ENCODE measurements at places on chromosomes 2 and 18.

- no peak for DNase-seq
These were observed 101.7 kb upstream of the ZNF236 start for GRCh38 chr18:76720683-76721082.

GRCh38 chr2:229921892-229922448 lies at the start of gene TRIP12:
TSS of gene TRIP12 (minus strand) at chr2:229922009. CDS start at chr2:229880079, 41,930 bp downstream.
- DNase-seq, result peak; percentile 92

DNA sequence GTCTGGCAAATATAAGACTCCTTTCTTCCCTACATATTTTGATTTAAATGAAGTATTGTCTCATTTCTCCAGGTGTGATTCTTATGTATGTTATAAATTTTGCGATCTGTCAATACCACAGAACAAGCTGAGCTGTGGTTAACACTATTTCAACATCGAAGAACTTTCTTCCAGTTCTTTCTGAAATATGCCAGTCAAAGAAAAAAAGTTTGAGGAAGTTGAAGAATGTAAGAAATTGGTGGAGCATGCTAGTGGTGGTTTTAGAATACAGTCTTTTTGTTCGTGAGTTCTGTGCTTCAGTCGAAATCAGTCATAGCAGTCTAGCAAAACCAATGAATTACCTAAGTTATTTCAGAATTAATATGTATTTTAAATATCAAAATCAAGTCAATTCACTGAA lies 8.6 kb upstream of the COBLL1 start:
- DNase-seq, result no peak

- DNase-seq, result no peak
These were observed 34.7 kb downstream of the FAM228A start for GRCh38 chr2:24209389-24210105.

- no peak for DNase-seq
These were observed 81.3 kb upstream of the PELI1 start for GRCh38 chr2:64225491-64225890.

- no peak for DNase-seq
These were observed 224.3 kb downstream of the ANAPC1 start for GRCh38 chr2:111659361-111660333.

GRCh38 chr2:100625717-100626116 lies 62.9 kb downstream of the PDCL3 start:
- DNase-seq, result no peak

GRCh38 chr18:62690236-62690815 lies 25.0 kb upstream of the PHLPP1 start:
- peak; percentile 17 for DNase-seq

DNA sequence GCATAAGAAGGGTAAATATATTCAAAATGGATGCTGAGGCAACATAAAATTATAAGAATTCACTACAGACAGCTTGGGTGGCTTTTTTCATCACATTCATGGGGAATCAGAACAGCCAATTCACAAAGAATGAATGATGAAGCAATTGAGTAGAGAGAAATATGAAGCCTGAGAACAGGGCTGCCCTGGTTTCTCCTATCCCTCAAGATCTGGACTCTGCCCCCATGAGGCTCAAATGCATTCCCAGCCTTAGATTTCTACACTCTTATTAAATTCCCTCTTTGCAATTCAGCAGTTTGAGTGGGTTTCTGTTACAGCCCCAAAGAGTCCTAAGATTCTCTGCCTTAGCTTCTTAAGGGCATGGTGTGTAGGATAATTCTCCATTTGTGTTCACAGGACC lies 172.5 kb downstream of the MAIP1 start:
- DNase-seq, result peak; percentile 19

DNA sequence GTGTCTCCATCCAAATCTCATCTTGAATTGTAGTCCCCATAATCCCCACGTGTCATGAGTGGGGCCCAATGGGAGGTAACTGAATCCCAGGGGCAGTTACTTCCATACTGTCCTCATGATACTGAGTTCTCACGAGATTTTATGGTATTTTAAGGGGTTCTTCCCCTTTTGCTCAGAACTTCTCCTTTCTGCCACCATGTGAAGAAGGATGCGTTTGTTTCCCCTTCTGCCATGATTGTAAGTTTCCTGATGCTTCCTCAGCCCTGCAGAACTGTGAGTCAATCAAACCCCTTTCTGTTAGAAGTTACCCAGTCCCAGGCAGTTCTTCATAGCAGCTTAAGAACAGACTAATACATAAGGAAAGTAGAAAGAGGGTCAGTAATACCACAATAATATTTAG lies 480.4 kb downstream of the KCNJ3 start:
- DNase-seq, result no peak

- no peak for DNase-seq
These were observed 130.6 kb downstream of the TDRD15 start for GRCh38 chr2:21254170-21254965.

DNA sequence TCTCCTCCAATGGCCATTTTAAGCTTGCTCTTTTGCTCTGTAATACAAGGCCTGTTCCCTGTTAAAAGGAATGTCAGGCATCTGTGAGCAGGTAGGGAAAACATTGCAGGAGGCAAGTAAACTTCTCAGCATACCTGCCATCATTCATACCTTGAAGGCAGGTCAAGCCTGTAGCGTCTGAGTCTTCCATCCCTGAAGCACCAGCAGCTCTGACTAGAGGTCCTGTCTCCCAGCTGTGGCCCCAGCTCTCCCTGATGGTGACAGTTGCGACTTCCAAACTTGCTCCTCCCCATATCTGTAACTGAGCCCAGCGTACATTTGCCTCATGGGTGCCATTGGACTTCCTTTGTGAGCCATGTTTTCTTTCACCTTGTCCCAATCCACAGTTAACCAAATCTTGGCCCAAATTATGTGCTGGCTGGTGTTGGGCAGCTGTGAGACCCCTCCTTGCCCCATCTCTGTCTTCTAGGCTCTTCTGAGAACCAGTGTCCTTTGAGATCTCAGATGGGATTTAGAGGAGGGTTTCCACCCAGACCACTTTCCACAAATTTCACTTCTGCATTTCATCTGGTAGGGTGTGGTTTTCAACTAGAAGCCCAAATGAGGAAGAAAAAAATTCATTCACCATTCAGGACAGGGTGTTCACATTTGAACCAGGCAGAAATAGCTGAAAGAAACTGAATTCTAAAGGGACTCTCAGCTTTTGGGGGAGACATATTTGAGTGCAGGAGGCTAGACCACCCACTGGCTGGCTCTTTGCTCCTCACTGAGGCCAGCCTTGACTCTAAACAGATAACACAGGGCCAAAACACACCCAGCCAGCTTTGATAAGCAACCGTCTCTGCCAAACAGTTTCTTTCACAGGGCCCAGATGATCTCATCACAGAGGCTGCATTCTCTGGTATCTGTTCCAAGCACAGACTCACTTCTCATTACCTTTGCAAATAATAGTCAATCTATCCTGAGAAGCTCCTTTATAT lies 66.4 kb upstream of the MSH2 start:
- no peak for DNase-seq

- no peak for DNase-seq
These were observed 36.8 kb downstream of the NPAS2 start for GRCh38 chr2:100856732-100857131.

- peak; percentile 31 for DNase-seq
These were observed 495 bp upstream of the GULP1 start for GRCh38 chr2:188291142-188291616.

DNA sequence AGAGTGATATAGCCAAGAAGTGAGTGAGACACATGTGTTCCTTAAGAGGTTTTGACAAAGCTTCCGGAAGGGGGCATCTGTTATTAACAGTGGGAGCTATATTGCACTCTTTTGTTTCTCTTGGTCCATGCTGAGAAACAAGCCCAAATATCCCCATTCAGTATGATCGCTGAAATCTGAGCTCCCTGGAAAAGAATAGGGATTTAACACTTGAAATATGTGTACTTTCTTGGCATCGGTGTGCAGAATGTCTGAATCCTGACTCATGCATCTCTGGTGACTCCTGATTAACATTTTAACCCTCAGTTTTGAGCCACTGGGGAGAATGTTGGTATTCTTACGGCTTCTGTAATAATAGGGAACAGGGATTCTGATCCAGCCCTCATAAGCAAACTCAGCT lies 448.1 kb downstream of the TSN start:
- DNase-seq, result no peak

DNA sequence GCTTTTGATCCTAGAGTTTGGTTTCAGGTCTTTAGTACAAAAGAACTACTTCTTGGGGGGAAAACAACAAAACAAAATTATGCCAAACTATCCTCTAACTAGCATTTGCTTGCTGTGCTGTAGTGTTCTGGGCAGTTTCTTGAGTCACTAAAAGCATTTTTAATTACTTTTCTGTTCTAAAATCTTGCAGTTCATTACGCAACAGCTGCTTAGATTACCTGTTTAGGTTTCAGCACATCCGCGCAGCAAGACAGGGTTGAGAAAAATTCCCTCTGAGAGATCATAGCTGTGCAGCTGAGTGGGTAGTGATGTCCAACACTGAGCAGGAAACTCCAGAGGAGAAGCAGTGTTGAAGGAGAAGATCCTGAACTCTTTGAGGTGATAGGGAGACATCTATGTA lies 9.0 kb downstream of the DAW1 start:
- DNase-seq, result no peak

DNA sequence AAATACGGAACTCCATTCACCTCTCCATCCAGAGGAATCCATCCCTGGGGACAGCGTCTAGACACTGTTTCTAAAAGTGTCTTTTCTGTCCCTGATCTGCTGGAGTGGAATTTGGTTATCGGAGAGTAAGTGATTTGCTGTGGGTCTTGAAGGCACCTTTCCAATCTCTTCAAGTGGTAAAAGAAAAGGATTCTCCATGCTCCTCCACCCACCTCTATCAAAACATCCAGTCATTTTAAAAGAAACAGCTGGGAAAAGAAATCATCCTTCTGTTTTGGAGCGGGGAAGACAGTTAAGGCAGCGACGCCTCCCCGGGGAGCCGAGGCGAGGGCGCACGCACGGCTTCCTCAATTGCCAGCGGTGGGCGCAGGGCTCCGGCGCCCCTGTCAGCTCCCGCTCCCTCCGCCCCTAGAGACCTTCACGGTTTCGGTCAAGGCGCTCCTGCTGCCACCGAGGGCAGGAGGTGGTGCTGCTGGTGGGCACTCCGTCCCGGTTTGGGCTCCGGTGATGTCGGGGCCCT lies 547 bp downstream of the SLC35F5 start:
- peak; percentile 35 for DNase-seq

DNA sequence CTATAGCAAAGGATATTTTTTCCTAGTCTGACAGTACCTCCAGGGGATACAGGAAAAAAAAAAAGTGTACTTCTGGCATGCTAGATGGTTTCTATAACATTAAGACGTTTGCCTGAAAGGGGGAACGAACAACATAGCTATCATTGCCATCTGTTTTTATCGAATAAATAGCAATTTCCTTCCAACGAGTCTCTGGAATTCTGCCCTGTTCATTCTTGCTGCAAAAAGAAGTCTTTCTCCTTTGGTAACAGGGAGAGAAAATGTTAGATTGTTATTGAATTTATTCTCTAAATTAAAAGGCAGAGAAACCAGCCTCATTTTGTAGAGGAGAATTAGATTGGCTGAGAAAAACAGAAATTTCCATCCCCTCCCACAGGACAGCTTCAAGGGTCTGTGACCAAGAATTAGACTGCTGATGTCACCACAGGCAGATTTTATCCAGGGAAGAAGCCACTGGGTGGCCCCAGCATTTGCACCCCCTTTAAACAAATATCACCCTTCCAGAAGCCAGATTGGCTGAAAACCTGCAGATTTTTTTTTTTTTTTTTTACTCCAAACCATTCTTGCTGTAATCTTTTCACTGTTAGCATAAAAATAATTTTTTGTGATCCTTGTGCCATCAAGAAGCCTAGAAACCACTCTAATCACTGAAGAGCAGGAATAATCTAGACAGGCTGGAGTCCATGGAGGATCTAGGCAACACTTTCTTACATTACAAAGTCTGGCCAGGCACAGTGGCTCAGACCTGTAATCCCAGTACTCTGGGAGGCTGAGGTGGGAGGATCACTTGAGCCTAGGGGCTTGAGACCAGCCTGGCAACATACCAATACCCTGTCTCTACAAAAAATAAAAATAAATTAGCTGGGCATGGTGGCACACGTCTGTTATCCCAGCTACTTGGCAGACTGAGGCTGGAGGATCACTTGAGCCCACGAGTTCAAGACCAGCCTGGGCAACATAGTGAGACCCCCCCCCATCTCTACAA lies 12.0 kb downstream of the WDFY1 start:
- no peak for DNase-seq

- peak; percentile 80 for DNase-seq
These were observed 705 bp upstream of the TEX261 start for GRCh38 chr2:70995426-70995729.

DNA sequence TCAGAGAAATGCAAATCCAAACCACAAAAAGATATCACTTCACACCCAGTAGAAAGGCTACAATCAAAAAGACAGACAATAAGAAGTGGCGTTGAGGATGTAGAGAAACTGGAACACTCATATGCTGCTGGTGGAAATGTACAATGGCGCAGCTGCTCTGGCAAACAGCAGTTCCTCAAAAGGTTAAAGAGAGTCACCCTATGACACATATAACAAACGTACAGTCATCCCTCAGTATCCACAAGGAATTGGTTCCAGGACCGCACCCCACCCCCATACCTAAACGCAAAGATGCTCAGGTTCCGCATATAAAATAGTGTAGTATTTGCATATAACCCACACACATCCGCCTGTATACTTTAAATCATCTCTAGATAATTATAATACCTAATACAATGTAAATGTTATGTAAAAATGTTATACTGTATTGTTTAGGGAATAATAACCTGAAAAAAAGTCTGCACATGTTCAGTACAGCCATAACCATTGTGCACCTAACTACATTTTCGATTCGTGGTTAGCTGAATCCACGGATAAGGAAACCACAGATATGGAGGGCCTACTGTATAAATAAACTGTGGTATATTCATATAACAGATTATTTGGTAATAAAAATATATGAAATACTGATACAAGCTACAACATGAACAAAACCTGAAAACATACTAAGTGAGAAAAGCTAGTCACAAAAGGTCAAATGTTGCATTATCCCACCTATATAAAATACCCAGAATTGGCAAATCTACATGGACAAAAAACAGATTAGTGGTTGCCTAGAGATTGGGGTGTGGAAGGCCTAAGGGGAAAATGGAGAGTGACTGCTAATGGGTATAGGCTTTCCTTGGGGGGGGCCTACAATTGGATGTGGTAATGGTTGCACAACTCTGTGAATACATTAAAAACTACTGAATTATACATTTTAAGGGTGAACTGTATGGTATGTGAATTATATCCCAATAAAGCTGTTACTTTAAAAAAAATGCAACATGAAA lies 37.5 kb downstream of the UXS1 start:
- DNase-seq, result no peak

- no peak for DNase-seq
These were observed 425.8 kb upstream of the POU3F3 start for GRCh38 chr2:104428155-104428554.
